ENCODE measurements at places on chromosomes 6 and 20.

DNA sequence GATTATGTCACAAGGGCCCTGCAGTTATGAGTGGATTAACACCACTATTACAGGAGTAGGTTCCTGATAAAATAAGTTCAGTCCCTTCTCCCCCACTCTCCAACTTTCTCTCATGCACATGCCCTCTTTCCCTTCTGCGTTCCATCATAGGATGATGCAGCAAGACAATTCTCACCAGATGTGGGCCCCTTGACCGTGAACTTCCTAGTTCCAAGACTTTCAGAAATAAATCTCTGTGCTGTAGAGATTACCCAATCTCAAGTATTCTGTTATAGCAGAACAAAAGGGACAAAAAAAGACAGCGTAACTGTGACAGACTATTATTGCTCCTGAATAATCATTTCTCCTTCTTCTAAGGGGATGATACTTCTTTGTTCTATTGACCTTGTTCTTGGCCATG is 33.8 kb upstream of the TMEM244 start:
- DNase-seq = no peak

DNA sequence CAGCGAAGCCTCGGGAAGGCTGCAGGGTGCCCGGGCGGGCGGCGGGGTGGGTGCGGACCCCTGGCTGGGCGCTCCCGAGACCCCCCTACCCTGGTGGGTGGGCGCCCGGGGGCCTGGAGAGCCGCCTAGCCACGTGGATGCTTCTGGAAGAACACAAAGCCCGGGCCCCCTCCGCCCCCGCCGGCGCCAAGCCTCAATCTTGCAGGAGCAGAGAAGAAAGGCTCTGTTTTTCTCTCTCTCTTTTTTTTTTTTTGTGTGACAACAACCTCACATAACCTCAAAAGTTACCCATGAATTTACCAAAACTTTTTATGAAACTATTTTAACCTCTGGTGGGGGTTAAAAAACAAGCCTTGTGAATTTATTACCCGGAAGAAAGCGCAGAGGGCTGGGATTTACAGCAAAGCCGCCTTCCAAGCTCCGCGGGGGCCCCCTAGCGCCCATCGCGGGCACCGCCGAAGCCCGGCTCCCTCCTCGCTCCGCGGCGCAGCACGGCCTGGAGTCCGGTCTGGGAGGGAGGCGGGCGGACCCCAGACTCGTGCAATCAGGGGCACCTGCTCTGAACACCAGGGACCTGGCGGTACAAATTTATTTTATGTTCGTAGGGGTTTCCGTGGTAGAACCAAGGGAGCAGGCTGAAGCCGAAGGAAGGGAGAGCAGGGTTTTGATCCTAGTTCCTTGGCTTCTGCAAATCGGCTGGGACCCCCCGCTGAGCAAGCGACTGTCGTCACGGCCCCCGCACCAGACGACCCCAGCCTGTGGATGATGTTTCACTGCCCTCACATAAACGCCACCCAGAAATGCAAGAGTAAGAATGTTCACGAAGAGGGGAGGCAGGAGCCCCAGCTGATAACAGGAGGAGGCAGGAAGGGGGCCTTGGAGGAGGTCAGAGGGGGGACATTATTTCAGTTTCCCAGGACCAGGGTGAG is 58.9 kb downstream of the ZNF831 start:
- peak; percentile 27 for DNase-seq

GRCh38 chr20:57205606-57206219 is 60.7 kb downstream of the BMP7 start:
- no peak for DNase-seq

DNA sequence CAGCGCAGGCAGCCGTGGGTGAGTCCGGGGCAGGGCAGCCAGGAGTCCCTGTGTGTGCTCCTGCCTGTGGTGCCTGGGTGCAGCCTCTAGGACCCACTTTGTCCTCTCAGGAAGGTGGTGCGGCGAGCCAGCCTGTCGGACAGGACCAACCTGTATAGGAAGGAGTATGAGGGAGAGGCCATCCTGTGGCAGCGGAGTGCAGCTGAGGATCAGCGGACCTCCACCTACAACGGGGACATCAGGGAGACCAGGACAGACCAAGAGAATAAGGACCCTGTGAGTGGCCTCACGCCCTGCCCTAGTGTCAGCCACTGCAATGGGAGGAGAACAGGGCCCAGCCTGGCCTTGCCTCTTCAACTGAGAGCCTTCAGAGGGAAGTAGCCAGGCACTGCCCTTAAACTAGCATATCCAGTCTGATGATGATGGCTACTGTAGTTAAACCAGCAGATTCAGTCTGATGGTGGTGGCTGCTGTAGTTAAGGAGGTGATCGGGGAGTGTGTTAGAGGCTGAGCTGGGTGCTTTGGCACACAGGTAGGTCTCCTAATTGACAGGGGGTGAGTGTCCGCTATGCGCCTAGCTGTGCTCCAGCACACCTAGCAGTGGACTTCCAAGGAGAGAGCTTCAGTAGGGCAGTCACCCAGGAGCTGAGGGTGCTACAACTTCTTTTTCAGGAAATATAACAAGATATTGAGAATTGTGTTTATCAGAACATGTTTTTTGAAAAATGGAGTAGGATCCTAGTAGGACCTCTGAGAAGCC is 18.1 kb upstream of the FAM83D start:
- DNase-seq = no peak

DNA sequence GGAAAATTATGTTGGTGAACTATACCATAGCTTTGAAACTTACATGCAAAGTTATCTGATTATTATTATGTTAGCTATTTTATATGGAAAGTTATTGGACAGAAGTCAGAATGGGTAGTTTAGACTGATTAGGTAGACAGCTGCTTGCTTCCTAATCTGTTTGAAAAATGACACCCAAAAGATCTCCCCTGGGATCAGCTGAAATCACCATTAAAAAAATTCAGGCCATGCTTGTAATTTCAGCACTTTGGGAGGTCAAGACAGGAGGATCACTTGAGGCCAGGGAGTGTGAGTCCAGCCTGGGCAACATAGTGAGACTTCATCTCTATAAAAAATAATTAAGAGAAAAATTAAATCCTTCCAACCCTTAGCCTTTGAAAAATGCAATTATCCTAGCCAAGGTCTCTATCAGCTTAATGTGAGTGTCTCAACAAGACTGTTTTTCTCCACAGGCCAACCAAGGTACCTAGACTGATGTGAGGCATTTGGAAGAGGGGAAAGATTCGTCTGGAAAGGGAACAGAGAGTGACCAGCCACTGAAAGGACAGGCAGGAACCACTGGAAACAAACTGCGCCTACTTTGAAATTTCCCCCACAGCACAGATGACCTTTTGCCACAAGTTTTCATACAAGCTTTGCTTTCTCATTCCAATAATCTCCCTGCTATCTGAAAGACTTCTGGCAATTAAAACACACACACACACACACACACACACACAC is 232.3 kb downstream of the GMPR start:
- no peak for DNase-seq

- DNase-seq = no peak
These were observed 295.4 kb downstream of the TFAP2C start for GRCh38 chr20:56924292-56925081.

- DNase-seq = no peak
These were observed 450.1 kb downstream of the GJA1 start for GRCh38 chr6:121885399-121886152.

DNA sequence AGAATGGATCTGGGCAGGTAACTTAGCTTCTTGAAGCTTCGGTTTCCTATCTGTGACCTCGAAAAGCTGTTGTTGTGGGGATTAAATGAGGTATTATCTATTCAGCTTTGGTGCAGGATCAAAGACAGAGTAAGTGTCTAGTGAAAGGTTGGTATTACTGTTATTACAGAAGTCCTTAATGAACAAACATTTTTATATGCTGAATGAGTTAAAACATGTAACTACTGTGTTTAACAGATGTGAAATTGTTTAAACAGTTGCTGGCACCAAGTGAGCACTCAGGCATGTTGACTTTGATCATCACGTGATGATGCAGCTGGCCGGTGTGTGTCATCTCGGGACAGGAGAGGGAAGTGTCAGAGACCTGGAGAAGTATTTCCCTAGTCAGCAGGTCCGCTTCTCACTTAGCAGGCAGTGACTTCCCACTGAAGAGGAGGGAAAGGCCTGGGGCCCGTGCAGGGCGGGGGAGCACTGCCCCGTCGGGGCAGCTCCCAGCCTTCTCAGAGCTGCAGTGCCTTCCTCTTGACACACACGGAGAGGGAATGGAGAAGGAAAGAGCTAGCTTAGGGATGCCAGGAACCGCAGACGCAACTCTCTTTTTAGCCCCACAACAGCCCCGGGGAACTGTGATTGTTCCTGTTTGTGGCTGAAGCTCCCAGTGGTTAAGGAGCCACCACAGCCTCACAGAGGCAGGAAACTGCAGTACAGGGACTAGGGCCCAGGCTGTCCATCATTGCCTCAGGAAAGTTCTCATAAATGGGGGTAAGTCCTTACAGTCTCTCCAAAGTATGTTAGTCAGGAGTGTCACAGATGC is 18.0 kb downstream of the TUBB2A start:
- no peak for DNase-seq

DNA sequence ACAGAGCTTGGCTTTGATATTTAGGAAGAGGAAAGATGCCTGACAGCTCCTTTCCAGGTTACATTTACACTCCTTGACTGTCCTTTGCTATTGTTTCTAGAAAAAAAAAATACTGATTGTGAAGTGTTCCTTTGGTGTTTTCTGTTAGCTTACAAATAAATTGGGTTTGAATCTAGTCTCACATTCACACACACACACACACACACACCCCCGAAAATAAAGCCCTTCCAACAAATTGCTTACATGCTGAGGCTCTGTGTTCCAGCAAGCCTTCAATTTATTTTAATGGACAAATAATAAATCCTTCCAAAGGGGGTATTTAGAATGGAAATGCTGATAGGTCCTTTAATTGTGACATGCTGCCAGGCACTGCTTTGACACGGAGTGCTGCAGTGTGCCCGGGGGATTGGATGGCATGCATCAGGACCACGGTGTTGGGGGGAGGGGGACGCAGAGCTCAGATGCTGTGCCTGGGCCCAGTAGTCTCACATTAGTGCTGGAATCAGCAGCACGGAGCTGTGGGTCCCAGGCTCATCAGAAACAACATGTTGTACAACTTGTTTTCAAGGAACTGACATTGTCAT is 199.9 kb downstream of the CD83 start:
- no peak for DNase-seq

DNA sequence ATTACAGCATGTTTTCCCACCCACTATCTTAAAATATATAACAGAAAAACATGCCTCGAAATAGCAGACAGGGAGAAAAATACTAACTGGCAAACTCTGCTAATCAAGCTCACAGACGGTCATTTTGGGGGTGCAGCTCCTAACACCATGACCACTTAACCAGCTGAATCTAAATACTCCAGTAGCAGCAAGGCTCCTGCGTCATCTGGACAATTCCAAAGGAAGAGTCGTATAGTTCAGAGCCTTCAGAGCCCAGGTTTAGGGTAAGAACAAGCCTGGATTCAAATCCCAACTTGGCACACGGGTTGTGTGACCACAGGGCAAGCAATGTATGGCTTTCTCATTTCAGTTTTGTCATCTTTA is 81.3 kb upstream of the COL21A1 start:
- no peak for DNase-seq

DNA sequence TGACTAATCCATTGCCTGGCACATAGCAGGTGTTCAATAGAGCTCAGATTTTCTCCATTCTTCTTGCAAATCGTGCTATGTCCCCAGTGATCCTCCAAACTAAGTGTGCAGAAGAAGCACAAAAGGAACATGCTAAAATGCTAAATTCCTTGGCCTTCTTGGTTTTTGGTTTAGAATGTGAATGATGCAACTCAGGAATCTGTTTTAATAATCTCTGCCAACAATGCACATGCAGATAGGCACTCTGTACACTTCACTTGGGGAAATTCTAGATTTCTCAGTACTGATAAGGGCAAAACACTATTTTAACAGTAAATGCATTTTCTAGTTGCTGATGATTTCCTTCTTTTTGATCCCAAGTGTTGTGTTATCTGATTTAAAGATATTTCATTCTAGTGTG is 35.2 kb downstream of the SLC22A1 start:
- DNase-seq = no peak

DNA sequence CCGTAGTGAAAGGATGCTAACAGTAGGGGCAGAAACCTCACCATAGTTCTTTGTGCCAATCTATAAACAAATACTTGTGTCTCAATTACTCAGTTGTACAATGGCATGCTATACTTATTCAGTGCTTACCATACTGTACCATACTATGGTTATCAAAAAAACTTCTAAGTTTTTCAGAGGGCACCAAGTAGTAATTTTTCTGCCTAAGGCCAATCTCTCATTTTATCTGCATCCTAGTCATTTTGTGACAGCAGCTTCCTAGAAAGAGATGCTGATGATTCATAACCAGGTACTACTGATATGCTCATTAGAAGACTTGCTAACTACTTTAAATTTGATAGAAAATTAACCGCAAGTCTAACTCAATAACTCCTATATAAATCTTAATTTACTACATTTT is 42.9 kb downstream of the TMEM244 start:
- DNase-seq = no peak

DNA sequence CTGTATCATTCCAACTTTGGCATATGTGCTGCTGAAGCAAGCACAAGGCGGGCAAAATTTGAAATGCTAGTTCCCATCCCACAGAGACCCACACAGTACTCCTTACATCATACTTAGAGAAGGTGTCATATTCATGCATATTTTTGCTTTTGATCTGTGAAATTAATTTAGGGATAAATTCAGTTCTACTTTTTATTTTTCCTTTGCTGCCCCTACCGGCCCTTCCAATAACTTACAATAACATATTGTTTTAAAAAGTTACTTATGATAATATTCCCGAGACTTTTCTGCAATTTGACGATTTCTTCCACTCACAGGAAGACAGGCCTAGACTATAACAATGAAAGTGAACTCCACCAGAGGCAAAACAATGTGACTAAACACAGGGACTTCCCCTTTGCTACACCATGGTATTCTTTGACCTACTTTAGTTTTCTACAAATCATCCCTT is 35.0 kb downstream of the SESN1 start:
- peak; percentile 88 for DNase-seq

DNA sequence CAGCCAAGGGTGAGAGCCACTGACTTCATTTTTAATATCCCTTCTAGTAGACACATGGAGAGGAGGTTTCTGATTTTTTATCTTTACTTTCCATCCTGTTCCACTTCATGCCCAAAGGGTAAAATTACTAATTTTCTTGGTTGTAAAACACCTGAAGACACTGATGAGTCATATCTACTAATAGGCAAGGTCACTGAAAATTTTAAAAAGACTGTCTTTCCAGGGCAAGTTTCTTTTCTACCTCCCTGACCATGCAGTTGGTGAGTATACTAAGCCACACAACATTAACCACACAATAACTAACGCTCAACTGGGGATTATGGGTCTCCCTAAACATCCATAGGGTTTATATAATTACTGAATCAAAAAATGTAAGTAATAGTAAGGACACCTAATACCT is 109.6 kb downstream of the KIF6 start:
- DNase-seq = no peak

- peak; percentile 7 for DNase-seq
These were observed 315.1 kb upstream of the PRND start for GRCh38 chr20:4406627-4407026.

DNA sequence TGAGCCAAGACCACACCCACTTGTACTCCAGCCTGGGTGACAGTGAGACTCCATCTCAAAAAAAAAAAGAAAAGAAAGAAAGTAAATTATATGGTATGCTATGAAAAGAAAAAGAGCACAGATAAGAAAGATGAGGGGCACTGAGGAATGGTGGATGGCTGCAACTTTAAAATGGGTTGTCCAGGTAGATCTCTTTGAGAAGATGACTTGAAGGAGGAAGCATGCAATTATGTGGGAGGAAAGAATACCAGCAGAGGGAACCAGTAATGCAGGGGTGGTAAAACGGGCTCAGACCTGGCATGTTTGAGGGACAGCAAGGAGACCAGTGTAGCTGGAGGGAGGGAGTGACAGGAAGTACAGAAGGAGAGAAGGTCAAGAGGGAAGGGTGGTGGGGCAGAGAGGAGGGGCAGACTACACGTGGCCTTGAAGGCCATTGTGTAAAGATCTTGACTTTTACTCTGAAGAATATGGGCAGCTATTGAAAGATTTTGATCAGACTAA is 22.3 kb downstream of the LINC00237 start:
- DNase-seq = no peak

All from pulmonary artery endothelial cell (primary cell).